ENCODE measurements at places on chromosomes 1 and 21.

GRCh38 chr1:64424412-64424811 is 45.5 kb upstream of the CACHD1 start:
- no peak for DNase-seq

DNA sequence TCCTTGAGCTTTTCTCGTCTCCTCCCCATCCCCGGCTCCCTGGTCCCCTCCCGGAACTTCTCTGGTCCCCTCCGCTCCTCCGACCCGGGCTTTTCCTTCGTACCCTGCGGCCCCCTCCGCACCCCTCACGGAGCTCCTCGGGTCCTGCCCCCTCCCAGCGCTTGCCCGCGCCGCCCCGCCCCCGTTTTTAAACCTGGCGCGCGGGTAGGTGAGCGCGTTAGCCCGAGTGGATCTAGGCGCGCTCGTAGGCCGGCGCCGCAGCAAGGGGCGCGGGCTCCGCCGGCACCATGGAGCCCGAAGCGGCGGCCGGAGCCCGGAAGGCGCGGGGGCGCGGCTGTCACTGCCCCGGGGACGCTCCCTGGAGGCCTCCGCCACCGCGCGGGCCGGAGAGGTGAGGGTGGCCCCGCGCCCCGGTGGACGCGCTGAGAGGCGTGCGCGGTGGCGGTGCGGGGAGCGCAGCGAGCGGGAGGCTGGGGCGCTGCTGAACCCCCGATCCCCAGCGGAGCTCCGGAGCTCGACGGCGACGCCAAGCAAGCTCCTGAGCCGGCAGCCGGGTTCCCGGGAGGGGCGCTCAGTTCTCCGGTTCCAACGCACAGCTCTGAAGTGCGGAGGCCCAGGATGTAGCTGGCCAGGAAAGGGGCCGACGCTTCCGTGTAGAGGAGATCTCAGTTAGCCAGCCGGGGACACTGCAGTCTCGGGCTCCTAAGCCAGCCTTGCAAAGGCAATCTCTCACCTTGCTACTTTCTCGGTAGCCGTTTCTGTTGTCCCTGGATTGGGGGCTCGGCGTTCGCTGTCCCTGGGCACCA is at the start of gene RIPPLY3:
Gene RIPPLY3, plus strand, starts transcription at position 217 of the 806 bp plus-strand sequence. Its CDS starts 71 bp downstream, at position 288.
- no peak for DNase-seq

- DNase-seq: no peak
These were observed 49.7 kb upstream of the CCDC27 start for GRCh38 chr1:3702528-3702927.

- DNase-seq: peak; percentile 61
These were observed 47.1 kb upstream of the TLR5 start for GRCh38 chr1:223189903-223190724.

DNA sequence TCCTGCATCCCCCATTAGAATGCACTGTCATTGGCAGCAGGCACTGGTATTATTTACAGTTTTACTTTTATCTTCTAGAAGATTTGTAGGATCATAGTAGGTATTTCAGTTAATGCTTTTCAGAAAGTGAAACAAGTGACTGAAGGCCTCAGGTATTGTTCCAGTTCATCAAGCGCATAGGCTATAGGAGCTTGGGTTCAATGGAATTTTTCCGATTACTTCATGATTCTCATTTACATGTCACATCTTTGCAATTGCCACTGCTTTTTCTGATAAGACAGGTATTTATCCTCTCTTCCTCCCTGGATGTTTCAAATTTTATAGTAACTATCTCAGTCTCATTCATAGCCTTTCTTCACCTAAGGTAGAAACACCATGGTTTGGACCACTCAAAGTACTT is 161.3 kb downstream of the NTPCR start:
- no peak for DNase-seq

- no peak for DNase-seq
These were observed 27.0 kb downstream of the MRPS6 start for GRCh38 chr21:34100337-34100736.

DNA sequence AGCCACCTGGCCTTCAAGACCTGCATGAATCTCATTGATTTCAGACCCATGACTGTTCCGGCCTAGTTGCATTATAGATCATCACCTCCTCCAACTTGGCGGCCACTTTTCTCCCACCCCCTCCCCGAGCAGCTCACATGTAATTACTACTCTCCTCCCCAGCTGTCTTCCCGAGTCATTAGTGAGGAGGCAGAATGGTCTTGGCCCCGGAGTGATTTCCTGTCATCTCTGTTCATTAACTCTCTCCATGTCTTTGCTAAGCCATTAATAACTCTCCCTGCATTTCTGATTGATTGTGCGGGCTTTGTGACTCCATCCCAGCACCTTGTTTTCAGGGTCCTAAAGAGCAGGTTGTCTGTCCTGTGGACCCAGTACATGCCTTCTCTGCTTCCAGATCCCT is 75.6 kb upstream of the CNTN2 start:
- no peak for DNase-seq

DNA sequence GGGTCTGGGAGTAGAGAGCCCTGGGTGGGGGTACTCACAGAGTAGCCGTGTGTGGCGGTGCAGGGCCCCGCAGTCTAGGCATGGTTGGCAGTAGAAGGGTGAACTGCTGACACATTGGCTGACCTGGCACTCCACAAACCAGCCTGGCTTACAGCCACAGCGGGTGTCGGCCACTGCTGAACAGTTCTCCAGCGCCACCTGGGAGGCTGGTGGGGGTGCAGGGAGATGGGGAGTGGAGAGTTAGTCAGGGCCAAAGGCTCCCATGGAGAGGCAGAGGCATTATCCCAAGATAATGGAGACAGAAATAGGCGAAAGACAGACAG is 1.5 kb downstream of the TNFRSF25 start:
- DNase-seq: no peak

- no peak for DNase-seq
These were observed 133.6 kb upstream of the ATP1B1 start for GRCh38 chr1:168972887-168973286.

GRCh38 chr1:229507502-229507901 is 639 bp downstream of the NUP133 start:
- no peak for DNase-seq

GRCh38 chr1:156894711-156895454 is 1.4 kb downstream of the PEAR1 start:
- no peak for DNase-seq

DNA sequence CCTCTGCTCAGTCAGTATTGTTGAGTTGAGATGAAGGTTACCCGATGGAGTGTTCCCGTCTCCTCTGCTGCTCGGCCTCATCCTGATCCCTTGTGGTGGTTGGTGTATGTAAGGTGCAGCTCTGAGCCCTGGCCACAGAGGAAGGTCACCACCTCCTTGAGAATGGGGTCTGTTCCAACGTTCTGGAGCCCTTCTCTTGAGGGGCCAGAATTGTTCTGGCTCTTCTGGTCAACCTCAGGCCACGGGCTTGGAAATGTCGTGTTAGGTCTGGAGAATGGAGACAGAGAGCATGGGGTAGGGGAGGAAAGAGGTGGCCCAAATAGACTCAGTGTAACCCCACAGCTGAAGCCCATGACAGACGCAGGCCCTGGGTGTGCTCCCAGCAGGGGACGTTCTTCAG is 62.3 kb upstream of the ETV3 start:
- no peak for DNase-seq

- DNase-seq: no peak
These were observed 39.0 kb upstream of the MYSM1 start for GRCh38 chr1:58738876-58739275.

- DNase-seq: no peak
These were observed 817.9 kb upstream of the NEGR1 start for GRCh38 chr1:73100216-73100615.

- no peak for DNase-seq
These were observed 12.8 kb upstream of the ALX3 start for GRCh38 chr1:110083061-110083865.

DNA sequence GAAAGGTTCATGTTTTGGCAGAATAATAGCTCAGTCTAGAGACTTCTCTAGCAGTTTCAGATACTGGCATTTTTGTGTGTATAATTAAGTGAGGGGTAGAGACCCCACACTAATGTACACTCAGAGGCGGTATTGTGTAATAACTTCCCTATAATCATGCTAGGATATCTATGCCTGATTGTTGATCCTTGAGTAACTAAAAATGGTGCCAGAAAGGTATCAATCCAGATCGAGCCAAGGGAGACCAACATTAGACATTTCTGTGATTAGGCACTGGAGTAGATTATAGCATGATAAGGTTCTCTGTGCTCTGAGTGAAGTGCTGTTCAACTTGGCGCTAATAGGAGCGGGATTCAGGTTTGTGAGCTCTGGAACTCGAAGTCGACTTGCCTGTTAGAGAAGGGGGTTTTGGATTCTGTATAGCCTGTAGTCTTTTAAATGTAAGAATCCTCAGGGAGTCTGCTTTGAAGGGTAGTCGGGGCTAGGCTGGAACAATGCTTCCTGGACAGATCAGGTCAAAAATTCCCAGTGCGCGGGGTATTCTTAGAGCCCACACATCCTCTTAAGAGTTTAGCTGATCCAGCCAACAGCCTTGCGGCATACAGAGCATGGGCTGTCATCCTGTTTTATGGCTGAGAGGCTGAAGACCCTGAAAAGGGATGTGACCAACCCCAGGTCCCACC is 24.2 kb downstream of the MAN1C1 start:
- DNase-seq: no peak
